ENCODE measurements at places on chromosomes 6 and 20.

DNA sequence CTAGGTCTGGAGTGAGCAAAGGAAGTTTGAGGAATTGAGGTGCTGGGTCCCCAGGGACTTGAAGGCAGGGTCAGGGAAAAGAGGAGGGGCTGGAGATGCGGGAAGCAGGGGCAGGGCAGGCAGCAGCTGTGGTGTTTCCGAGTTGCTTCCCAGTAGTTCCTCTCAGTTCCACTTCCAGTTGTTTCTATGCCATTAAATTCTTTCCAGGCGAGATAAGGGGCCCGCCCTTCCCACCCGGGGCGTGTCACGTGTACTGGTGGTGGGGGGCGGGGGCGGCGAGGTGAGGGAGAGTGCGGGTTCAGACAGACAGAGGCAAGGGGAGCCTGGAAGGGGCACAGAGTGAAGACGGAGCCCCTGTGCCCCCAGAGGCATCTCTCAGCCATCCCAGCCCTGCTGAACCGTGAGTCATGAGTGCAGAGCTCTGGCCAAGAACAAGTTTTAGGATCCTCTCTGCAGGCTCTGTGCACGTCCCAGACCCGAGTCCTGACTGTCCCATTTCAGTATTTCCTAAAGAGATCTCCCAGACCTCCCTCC, 977 bp downstream of the TNXB start:
- no peak for DNase-seq

DNA sequence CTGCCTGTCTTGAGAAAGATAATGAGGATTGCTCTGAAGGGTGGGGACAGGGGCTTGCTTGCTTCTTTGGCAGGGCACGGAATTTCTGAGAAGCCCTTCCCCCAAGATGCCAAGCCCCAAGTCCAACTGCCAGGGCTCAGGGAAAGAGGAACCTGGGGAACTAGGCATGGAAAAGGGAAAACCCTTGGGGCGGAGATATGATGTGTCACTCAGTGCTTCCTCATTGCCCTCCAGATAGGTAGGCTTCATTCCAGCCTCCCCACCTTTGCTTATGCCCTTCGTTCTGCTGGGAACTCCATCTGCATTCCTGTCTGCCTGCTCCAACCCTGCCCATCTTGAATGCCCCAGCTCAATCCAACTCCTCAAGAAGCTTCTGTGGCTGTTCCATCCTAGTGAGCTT, 61.2 kb downstream of the VEGFA start:
- no peak for DNase-seq

DNA sequence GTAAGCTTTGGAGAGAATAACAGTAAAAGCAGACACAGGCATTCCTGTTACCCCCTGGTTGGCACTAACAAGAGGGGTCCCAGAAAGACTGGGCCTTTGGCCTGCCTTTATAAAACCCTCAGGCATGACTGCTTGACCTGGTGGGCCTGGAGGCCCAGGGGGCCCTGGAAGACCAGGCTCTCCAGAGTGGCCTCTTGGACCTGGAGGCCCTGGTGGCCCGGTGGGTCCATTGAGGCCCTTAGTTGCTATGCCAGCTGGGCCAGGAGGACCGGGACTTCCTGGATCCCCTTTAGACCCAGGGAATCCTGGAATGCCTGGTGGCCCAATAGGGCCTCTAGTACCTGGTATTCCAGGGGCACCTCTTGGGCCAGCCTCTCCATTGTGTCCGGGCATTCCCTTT, 5.5 kb downstream of the COL10A1 start:
- DNase-seq = no peak

DNA sequence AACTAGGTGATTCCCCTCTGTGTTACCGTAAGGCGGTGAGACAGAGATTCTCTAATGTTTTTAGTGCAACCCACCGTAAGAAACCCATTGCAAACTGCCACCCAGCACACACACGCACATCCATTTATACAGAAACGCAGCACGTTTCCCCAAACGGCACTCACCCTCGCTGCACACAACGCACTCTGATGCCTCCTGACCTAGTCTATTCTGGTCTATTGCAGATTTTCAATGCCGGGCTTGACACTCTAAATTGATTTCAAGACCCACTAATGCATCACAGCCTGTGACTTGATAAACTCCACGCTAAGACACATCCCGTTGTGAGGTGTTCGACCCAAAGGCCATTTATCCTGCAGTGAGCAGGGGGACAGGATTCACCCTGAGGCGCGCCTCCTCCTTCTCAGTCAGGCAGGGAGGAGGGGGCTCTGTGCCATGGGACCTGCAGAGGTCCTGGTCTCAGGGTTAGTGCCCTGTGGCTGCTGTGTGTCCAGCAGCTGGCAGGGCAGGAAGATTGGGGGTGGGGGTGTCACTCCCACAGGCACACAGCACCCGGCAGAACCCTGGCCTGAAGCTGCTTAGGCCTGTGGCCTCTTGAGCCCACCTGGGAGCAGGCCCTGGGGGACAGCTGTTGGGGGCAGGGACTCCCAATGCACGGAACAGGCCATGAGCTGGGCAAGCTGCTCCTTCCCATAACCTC, 335.6 kb downstream of the PREX1 start:
- DNase-seq = no peak

DNA sequence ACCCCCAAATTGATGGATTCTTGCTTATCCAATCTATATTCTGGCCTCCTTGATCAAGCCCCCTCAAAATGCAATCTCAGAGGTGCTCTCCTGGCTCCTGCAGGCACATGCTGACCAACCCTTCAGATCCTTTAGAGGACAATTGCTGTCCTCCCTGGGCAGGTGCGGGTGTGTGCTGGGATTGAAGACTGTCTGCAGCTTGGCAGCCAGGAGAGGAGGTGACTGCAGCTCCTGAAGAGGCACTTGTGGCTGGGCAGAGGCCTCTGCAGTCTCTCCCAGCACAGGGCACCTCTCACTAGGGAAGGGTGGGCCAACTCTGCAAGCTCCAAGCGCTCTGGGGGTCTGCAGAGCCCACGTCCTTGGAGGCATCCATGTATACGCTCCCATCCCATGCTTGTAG, 28.5 kb downstream of the SUMO4 start:
- no peak for DNase-seq

DNA sequence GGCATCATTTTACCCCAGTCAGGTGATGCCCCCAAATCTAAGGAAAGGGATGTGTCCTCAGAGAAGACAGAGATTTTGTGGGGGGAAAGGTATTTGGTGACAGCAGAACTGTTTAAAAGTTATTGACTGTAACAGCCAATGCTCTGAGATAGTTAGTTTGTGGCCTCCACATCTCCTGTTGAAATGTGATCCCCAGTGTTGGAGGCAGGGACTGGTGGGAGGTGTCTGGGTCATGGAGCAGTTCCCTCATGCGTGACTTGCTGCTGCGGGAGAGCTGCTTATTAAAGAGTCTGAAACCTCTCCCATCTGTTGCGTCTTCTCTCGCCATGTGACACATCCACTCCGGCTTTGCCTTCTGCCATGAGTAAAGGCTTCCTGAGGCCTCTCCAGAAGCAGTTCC, 282.8 kb upstream of the FOXQ1 start:
- no peak for DNase-seq

DNA sequence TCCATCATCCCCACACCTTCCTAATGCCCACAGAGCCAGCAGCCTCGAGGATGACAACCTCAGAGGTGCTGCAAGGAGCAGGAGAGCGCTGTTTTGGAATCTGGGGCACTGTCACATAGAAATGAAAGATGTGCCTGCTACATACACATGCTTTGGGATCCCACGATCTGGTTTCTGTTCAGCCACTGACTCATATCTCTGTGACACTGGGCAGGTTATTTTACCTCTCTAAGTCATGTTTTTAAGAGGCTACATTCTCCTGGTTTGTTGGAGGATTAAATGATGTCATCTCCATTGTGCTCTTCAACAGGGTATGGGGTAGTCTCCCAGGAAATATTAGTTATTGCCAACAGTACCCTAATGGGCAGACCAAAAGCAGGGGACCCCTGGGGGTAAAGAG, 32.6 kb upstream of the TAB2 start:
- DNase-seq = no peak

DNA sequence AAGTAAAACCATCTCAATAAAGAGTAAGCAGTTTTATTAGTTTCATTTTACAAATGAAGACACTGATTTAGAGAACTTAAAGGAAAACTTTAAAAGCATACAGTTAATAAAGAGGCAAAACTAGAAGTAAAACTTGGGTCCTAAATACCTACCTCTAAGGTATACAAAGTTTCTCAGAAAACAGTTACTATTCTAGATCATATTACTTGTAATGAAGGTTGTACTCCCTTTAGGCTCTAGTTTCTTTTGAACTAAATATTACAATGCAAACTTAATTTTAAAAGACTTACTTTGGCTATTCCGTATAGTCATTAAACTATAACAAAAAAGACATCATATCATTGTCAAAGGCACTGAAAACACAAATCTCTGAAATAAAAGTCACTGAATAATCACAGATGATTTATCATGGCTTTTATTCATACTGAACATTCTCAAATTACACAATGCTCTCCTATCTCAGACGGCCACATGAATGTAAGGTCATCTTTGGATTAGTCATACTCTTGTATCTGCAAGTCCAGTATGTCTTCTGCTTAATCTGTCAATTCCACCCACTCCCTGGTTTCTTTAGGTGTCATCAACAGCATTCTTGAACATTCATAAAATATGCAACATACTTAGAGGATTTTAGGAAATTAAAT, 361.6 kb upstream of the RUNX2 start:
- DNase-seq = no peak

DNA sequence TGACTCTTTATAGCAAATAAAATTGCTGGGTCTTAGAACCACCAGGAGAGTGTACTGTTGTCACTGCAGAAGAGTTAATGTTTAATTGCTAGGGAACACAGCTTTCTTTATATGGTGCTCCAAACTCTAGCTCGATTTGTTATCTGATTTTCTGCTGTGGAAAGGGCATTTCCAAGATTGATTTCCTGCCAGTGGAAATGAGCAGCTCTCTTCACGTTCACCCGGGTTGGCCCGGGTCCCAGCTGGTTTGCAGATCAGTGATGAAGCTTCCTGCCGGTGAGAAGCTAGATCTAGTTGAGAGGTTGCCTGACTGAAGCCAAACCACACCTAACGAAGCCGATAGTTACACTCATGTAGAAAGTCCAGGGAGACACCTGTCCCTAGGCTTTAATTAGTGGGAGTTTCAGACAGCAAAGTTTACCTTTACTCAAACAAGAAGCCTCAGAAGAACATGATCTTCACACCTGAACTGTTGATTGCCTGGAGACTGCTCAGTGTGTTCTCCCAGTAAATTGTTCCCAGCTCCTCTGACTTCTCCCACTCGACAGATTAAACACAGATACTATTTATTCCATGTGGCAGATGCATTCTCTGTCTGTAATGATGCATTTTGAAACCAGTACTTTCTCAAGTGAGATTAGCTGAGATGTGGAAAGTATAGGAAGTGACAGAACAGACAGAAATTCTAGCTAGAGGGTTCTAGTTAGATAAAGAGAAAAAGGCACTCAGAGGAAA, 27.8 kb downstream of the PAQR8 start:
- peak; percentile 13 for DNase-seq

All from activated T-helper 9 cell treated with anti-CD3 and anti-CD28 coated beads, Interleukin-2, amount 50 U/mL, for 16 hours (primary cell).